Activated CD8-positive, alpha-beta T cell treated with anti-CD3 and anti-CD28 coated beads, Interleukin-2, amount 10 ng/mL, durations not matched to agents 7 days and 5 days (primary cell): ENCODE measurements at places on chromosomes 11 and 22.

GRCh38 chr11:1404461-1405185 is 14.9 kb downstream of the BRSK2 start:
- no peak overlapping the region for H3K27ac ChIP-seq
- no peaks in the 10 kb centered on the region for H3K36me3 ChIP-seq
- no peak overlapping the region for H3K4me3 ChIP-seq
- no peak for DNase-seq

- H3K4me1 ChIP-seq: peaks cover 47% of the 10 kb centered on the region
- H3K27ac ChIP-seq: peak overlapping the region; percentile 76
- peaks cover 24% of the 10 kb centered on the region for H3K36me3 ChIP-seq
- no peak for DNase-seq
- peak overlapping the region; percentile 89 for H3K4me3 ChIP-seq
Observed at GRCh38 chr11:575313-575995, 816 bp upstream of the PHRF1 start.

- no peaks in the 10 kb centered on the region for H3K4me1 ChIP-seq
- DNase-seq: no peak
- H3K27ac ChIP-seq: no peak overlapping the region
- no peaks in the 10 kb centered on the region for H3K36me3 ChIP-seq
Observed at GRCh38 chr11:27894552-27894951, 194.3 kb upstream of the BDNF start.

DNA sequence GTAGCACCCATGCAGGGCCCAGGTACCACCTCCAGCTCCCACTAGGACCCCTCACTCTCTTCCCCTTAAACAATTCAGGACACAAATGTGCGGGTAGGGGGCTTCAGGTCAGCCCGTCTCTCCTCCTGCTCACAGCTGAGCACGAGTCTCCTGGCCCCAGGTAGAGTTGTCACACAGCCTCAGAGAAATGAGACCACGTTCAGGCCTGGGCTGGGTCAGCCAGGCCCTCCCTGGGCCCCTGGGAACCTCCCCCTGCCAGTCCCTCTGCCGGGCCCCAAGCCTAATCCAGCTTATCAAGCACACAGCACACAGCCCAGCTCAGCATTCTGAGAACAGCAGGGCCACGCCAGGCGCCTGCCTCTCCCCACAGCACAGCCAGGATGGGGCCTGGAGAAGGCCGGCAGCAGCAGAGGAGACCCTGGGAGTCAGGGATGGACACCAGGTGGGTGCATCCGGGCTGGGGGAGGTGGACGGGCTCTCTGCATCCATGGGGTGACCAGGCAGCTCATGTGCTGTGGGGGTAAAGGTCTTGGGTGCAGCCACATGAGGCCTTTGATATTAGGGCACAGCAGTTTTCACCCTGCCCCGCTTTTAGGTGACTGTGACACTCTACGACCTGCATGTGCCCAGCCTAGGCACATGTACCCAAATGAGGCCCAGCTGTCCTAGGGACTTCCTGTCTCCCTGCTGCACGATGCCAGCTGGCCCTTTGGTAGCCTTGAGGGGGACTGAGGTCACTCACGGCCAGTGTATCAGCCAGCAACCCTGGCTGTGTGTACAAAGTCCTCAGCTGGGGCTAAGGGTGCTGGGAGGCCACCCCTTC is 87.0 kb downstream of the MORC2 start:
- no peak overlapping the region for H3K27ac ChIP-seq
- no peak overlapping the region for H3K4me3 ChIP-seq
- H3K27me3 ChIP-seq: no peaks in the 10 kb centered on the region
- H3K36me3 ChIP-seq: no peaks in the 10 kb centered on the region
- DNase-seq: no peak

DNA sequence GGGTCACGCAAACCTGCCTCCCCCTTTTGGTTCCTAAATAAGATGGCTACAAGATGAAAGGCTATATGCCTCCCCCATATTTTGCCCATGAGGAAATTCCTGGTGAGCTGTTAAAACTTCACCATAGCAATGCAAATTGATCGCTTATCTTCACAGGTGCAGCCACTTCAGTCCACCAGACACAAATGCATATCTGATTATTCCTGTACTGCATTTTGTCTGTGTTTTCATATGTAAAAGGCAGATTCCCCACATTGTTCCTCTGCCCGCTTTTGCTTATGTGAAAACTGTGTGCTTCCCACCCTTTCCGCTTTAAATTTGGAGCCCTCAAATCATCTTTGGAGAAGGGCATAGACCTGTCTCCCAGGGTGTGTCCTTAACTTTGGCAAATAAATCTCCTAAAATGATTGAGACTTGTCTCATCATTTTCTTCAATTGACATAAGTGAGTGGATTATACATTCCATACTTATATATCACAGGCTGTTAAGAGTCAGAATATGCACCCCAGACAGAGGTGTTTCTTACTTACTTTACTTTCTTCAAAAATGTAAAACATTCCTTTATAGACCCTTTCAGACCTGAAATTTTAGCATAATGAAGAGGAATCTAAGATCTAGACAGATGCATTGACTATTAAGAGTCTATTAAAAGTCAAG is 116.4 kb downstream of the CASP12 start:
- H3K36me3 ChIP-seq: no peaks in the 10 kb centered on the region
- no peaks in the 10 kb centered on the region for H3K4me1 ChIP-seq
- no peaks in the 10 kb centered on the region for H3K27me3 ChIP-seq
- no peak overlapping the region for H3K4me3 ChIP-seq
- H3K27ac ChIP-seq: no peak overlapping the region

DNA sequence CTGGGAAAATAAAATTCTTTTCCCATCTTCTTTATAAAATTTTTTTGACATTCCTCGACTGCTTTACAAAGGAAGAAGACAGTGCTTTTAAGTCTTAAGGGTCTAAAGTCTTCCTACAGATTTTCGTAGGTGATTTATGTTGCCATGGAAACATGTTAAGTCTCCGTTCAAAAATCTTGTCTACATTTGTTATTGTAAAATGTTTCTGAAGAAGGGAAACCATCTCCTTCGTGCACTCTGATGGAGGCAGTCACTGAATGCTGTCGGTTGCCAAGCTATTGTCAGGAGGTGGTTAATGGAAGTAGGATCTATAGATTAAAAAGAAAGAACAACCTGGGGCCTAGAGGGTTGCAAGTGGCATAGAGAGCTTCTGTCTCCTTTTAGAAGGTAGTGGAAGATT is 52.6 kb downstream of the MAP6 start:
- peaks cover 15% of the 10 kb centered on the region for H3K27me3 ChIP-seq
- no peak for DNase-seq
- H3K27ac ChIP-seq: no peak overlapping the region
- no peaks in the 10 kb centered on the region for H3K36me3 ChIP-seq

DNA sequence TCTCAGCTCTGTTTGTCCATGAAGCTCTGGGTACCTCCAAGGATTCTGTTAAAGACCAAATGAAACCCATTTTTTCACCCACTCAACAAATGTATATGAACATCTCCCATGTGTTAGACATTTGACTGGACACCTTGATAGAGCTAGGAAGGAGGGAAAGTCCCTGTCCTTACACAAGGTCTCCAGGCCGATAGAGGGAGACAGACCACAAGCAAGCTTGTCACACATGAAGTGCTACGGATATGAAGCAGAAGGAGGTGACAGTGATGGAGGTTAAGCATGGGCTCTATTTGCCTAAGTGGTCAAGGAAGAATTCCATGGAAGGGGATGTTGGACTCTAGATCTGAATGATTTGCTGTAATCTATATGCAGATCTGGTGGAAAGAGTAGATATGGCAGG is 138.5 kb downstream of the MYO18B start:
- H3K4me3 ChIP-seq: no peak overlapping the region
- no peaks in the 10 kb centered on the region for H3K36me3 ChIP-seq
- DNase-seq: no peak
- H3K27ac ChIP-seq: no peak overlapping the region
- peaks cover 6% of the 10 kb centered on the region for H3K27me3 ChIP-seq

DNA sequence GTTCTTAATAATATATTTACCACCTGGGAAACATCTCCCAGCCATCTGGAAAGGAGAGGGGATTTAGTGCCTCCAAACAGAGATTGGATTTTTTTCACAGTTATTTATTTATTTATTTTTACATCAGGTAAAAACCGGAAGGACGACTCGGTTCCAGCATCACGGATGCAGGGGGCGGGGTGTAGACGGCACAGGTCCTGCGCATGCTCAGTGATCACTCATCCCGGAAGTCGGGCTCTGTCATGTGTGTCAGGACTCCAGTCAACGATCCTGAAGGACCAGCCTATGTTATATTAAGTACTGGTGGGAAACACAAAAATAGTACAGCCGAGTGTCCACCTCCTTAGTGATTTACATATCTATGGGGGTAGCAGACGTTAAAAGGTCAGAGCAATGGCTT is 467.6 kb downstream of the NTM start:
- no peak overlapping the region for H3K27ac ChIP-seq
- no peak for DNase-seq
- no peaks in the 10 kb centered on the region for H3K4me1 ChIP-seq
- no peaks in the 10 kb centered on the region for H3K36me3 ChIP-seq
- no peak overlapping the region for H3K4me3 ChIP-seq
- H3K27me3 ChIP-seq: no peaks in the 10 kb centered on the region

GRCh38 chr11:67240576-67241389 is 25.5 kb upstream of the GRK2 start:
- DNase-seq: peak; percentile 82
- H3K27me3 ChIP-seq: no peaks in the 10 kb centered on the region
- peaks cover 52% of the 10 kb centered on the region for H3K36me3 ChIP-seq
- peaks cover 49% of the 10 kb centered on the region for H3K4me1 ChIP-seq
- H3K4me3 ChIP-seq: peak overlapping the region; percentile 100

- DNase-seq: no peak
- no peaks in the 10 kb centered on the region for H3K27me3 ChIP-seq
- no peak overlapping the region for H3K4me3 ChIP-seq
- no peaks in the 10 kb centered on the region for H3K36me3 ChIP-seq
- no peak overlapping the region for H3K27ac ChIP-seq
- no peaks in the 10 kb centered on the region for H3K4me1 ChIP-seq
Observed at GRCh38 chr11:83437939-83438338, 151.8 kb upstream of the CCDC90B start.

DNA sequence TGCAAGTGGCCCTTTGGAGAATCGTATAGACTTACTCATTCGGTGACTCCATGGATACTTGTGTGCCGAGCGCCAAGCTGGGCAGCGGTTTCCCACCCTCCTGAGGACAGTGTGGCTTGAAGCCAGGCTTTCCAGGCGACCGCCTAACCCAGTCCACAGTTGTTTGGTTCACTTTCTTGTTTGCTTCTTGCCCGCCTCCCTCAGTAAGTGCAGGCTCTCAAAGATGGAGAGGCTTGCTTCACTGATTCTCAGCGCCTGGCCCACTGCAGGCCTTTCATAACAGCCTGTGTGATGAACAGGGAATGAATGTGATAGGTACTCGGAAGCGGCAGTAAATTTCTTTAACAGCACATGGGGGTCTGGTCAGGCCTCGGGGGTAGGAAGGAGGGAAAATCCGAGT is 11.2 kb upstream of the MDK start:
- H3K4me1 ChIP-seq: peaks cover 19% of the 10 kb centered on the region
- H3K36me3 ChIP-seq: peaks cover 44% of the 10 kb centered on the region
- H3K27me3 ChIP-seq: no peaks in the 10 kb centered on the region
- H3K27ac ChIP-seq: no peak overlapping the region
- no peak for DNase-seq

DNA sequence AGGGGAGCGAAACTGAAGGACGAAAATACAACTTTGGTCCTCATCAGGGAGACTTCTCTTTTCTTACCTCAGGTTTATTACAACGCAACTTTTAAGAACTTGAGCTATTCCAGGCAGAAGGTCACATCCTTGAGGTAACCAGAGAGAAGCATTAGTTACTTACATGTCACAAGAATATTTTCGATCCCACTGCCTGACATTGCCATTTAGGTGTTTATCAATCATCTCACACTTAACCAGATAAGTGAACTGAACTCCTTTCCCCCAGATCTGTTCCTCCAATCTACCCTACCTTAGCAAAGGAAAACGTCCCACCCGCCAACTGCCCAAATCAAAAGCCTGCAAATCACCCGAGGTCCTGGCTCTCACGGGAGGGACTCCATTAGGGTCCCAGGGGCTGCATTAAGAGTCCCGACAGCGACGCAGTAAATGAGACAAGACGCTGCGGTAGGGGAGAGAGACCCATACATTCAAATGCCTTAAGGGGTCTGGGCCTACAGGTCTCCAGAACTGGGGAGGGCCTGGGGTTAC is 734 bp downstream of the ZNF280B start:
- peaks cover 14% of the 10 kb centered on the region for H3K4me1 ChIP-seq
- H3K4me3 ChIP-seq: peak overlapping the region; percentile 81
- H3K27ac ChIP-seq: no peak overlapping the region
- DNase-seq: no peak

GRCh38 chr11:133524488-133524887 is 7.8 kb downstream of the OPCML start:
- no peak overlapping the region for H3K27ac ChIP-seq
- H3K4me1 ChIP-seq: no peaks in the 10 kb centered on the region
- H3K4me3 ChIP-seq: no peak overlapping the region
- no peak for DNase-seq
- H3K27me3 ChIP-seq: peaks cover 5% of the 10 kb centered on the region

DNA sequence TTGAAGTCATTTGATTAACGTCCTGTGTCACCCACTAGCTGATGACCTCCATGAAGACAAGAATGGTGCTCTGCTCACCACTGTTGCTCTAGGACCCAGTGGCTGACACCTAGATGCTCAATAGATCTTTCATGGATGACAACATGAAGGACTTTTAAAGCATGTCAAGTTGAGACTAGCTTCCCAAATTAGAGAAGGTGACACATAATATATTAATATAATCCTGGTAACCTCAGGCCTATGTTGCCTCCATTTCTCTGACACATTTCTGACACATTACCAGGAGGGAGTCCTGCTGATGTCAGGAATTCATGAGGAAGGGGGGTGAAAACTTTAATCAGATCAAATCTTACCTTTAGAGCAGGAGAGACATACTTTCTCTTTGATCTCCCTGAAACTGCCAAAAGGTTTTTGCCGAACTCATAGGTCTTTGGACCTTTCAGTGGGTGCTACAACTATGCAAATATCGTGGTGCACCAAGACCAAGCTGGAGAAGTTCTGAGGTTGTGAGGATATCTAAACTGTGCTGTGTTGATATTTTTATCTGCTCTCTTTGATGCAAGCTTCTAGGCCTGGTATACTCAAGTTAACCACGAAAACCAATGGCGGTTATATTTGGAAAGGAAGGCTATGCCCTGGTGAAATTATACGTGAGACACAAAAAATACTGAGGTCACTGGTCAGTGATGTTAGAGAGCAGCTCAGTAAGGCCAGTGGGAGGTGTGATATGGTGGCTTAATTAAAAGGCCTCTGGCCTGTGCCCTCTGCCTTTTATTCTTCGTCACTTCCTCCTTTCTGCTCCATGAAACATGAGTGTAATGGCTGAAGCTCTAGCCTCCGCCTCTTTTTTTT is 13.2 kb upstream of the AMPD3 start:
- H3K27ac ChIP-seq: peak overlapping the region; percentile 70
- peaks cover 38% of the 10 kb centered on the region for H3K27me3 ChIP-seq
- peak overlapping the region; percentile 28 for H3K4me3 ChIP-seq
- peak; percentile 68 for DNase-seq

- no peak overlapping the region for H3K4me3 ChIP-seq
Observed at GRCh38 chr11:14908214-14908880, 16.3 kb upstream of the CYP2R1 start.

- H3K4me3 ChIP-seq: no peak overlapping the region
- peaks cover 52% of the 10 kb centered on the region for H3K27me3 ChIP-seq
- H3K27ac ChIP-seq: no peak overlapping the region
- peaks cover 45% of the 10 kb centered on the region for H3K4me1 ChIP-seq
- H3K36me3 ChIP-seq: no peaks in the 10 kb centered on the region
Observed at GRCh38 chr22:37563153-37564081, 3.1 kb downstream of the CDC42EP1 start.
